NCI-H146 (cell line): ENCODE measurements at places on chromosomes 6 and 20.

DNA sequence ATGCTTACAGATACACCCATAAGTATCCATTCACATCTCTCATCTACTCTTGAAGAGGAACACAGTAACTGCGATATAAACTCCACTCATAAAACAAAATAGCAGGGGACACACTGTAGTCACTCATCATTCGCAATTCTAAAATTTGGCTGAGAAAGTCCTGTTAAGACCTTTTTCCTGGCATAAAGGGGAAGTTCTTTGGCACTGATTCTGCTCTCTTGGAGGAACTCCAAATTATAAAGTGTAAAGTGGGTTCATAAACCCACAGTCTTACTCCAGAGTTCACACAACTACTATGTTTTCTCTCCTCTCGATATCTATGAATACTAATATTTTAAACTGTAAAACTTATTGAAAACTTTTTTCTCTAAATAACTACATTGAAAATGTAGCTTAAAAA lies 80.6 kb downstream of the ADGB start:
- no peak for DNase-seq

DNA sequence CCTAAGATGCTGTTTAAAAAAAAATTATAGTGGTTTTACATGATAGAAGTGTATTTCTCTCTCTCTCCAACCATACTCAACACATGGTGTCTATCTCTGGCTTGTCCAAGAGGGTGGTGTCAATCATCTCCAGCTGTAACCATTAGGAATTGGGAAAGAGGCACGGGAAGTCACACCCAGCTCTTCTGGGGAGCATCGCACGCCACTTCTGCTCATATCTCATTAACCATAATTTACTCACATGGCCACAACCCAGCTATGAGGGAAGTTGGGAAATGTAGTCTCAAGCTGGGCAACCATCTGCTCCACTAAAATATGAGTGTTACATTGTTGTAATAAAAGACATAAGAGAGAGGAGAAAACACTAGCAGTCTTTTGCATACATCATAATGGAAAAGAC lies 30.4 kb upstream of the TSHZ2 start:
- DNase-seq = no peak

DNA sequence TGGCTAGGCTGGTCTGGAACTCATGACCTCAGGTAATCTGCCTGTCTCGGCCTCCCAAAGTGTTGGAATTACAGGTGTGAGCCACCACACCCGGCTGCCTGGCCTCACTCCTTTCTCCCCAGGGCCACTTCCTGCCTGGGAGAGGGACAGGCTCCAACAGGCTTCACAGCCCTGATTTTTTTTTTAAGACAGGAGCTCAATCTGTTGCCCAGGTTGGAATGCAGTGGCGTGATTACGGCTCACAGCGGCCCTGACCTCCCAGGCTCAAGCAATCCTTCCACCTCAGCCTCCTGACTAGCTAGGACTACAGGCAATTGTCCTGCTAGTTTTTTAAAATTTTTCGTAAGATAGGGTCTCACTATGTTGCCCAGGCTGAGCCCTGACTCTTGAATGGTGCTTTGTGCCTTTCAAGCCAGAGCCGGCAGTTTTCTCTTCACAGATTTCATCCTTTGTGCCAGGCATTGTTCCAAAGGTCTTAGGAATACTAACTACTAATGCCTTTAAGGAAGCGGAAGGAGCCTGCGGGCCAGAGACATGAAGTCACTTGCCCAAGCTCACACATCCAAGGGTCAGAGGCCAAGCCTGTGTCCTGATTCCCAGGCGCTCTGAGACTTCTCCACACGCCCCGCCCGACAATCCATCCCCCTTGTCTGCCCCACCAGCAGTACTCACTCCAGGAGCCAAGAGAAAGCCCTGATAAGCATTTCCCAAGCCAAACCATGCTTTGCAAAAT lies 19.2 kb downstream of the CAPN11 start:
- peak; percentile 40 for DNase-seq

DNA sequence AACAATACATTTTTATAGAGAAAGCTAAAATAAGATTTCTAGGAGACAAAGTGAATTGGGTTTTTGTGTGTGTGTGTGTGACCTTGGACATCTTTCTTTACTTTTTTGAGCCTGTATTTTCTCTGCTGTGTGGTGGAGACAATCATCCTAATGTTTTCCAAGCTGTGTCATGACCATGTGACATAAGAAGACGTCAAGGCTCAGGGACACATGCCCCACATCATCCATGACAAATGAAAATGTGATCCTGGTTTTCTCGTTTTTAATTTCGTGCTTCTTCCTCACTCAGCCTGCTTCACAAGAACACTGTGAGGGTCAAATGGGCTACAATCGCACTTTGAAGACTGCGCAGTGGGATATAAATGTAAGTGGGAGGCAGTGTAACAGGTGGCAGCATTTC lies 3.9 kb upstream of the BTNL2 start:
- DNase-seq = no peak

DNA sequence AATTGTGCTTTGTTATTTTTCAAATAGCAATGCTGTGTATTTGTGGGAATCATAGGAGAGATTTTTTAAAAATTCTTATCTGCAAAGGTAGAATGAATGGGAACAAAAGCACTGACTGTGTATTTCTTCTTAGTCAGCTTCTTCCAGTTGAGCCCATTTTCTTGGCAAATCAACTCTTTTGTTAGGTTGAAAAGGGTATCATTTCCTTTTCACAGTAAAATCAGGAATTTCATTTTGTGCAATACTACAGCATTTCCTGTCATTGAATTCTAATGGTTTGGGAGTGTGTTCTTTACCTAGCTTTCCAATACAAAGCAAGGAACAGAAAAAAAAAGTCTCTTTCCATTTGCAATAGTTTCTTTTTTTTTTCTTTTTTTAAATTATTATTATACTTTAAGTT lies 19.0 kb upstream of the EXOC2 start:
- DNase-seq = no peak

GRCh38 chr6:166936079-166936787 lies 20.1 kb downstream of the RNASET2 start:
- no peak for DNase-seq

DNA sequence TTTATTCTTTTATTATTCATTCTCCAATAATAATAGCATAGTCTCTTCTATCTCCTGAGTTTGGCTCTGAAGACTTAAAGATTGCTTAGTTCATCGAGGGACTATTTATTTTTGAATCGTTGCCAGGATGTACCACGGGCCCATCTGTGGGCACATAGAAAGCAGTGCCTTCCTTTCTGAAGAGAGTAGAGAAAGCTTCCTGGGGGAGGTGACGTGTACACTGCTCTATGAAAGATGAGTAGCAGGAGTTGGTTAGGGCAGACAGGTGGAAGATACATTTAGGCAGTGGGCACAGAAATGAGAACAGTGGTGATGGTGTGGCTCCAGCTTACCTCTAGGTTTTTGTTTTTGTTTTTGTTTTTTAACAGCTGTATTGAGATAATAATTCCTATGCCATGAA lies 98.4 kb downstream of the CDKAL1 start:
- DNase-seq = no peak

DNA sequence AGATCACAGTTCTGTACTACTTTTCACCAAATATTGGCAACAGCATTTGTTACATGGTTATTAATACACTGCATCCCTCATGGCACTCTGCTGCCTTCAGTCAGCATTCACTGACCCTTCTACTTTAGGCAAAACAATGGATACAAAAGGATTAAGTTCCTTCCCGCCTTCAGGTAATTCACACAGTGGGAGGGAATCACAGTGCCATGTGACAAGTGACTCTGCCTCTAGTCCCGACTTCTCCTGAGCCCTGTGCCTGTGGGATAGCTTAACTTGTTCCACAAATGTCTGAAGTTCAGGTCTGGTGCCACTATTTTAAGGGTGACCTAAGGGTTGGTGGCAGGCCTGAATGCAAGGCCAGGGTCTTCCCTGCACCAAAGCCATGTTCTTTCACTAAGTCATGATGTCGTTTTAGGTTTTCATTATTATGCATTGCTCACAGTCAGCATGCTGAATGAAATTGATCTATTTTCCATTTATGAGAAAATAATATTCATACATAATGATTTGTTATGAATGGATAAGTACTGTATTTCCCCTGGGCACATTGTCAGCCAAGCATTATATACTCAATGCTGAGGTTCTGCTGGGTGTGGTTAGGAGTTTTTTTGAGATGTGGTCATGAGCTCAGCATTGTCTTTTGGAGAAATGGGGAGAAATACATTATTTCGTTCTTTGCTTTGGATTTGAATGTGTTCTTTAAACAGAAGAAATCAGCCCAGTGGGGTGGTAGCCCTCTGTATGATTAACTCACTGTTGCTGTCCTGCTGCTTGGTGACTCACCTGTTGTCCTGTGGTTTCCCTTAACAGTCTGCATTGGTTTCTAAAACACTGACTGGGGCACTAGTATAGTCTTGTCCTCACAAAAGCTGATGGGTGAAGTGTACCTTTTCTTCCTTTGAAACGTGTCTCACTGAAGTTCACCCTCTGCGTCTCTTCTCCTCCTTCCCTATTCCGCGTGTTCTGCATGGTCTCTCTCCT lies 66.4 kb downstream of the AFDN start:
- peak; percentile 10 for DNase-seq

GRCh38 chr6:167236239-167236571 lies 54.9 kb upstream of the UNC93A start:
- no peak for DNase-seq

DNA sequence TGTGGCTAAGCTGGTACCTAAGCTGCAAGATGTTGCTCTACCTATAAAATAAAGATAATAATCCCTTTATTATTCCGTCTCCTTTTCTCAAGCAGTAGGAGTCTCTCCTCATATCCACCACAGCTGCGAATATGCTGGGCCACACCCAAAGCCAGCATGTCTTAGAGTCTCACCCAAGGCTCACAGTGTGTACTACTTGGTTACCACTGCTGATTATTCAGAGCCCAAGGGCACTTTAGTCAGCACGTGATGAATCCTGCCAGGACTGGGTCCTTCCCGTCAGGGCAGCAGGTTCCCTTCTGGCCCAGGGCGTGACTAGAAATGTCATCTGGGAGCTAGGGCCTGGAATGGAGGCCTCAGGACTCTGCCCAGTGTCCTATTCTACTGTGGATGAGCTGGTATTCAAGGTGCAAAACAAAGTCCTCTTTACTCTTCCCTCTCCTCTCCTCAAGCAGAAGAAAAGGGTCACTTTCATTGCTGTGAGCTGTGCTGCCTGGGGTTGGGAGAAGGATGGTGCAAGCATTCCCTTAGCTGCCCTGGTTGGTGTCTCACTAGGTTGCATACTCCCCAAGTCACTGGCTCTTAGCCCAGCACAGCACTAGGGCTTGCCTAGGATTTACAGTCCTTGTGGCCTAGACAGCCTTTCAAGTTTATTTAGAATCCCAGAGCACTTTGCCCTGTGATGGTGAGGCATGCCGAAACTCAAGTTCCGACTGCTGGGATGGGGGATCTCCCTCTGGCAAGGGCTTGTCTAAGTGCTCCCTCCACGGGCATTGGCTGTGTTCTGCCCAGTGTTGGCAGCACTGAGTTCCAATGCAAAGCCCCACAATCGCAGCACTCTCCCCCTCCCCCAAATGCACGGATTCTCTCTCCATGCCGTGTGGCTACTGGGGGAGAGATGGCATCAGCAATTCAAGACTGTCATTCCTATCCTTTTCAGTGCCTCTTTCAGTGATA lies 320.2 kb downstream of the BTBD9 start:
- peak; percentile 24 for DNase-seq

DNA sequence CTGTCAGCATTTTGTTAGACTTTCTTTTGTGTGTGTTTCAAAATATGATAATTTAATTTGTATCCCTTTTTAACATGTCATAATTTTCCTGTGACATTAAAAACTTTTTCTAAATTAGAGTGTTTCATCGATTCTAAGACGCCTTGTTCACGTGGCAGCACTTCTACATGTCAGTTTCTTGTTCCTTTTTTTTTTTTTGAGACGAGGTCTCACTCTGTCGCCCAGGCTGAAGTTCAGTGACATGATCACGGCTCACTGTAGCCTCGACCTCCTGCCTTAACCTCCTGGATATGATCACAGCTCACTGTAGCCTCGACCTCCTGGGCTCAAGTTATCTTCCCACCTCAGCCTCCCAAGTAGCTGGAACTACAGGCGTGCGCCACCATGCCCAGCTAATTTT lies 27.6 kb upstream of the ADRM1 start:
- no peak for DNase-seq

DNA sequence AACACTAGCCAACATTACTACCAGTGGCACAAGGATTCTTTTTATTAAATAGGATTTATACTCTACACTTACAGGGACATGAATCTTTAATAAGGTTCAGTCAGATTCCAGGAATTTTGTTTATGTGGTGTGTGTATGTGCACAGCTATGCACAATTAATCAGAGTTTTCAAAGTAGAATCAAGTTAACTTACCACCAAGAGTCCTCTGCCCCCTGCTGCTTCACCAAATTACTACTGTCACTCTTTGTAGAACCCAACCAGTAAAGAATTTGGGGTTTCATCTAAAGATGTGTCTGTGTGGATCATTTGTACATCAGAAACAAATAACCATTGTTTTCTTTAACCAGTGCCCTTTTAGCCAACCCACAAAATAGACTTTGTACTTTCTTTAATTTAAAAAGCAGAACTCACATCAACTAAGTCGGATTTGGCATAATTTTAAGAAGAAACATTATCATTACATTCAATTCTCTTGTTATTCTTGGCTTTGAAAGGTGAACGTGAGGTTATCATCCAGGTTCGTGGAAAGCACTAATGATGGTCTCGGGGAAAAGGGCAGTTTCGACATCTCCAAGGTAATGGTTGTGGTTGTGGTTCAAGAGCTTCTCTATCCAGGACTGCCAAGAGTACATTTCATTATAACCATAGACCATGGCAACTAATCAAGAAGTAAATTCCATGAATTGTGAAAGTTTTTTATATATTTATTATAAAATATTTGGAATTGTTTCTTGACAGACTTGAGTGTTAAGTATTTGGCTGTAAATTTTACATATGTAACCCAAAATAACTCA lies 514.3 kb upstream of the ID4 start:
- no peak for DNase-seq

DNA sequence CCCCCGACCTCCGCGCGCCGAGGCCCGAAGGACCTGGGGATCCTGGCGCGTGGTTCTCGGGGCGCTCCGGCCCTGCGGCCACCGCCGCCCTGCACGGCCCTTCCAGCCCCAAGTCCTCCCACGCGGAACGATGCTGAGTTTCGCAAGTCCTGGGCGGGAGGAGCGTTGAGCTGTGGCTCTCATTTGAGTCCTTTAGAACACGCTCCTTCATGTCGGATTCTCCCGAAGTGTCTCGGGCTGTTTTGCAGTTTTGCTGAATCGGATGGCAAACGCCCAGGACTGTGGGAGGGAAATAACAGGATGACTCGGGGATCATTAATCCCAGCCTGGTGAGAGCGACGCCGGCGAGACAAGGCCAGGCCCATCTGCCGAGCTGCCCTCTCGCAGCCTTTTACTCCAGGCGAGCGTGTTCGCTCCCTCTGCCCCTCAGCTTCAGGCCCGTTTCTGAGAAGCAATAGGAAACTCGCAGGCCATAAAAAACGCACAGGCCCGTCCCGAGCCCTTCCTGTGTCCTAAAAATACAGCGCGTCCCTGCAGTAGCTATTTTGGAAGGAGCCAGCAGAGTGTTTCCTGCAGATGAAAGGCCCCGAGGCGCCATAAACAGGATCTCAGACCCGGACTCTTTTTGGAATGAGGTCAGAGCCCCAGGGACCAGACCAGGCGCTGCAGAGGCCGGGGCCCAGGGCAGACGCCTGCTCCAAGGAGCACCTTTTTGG lies 153.5 kb downstream of the DLL1 start:
- DNase-seq = no peak

- no peak for DNase-seq
Observed at GRCh38 chr6:170429450-170429849, 122.9 kb downstream of the FAM120B start.
